Nephron progenitor cell (in vitro differentiated cells): ENCODE measurements at places on chromosomes 11 and 22.

GRCh38 chr22:35840302-35840739 lies 122.6 kb downstream of the APOL5 start:
- peak; percentile 78 for DNase-seq

DNA sequence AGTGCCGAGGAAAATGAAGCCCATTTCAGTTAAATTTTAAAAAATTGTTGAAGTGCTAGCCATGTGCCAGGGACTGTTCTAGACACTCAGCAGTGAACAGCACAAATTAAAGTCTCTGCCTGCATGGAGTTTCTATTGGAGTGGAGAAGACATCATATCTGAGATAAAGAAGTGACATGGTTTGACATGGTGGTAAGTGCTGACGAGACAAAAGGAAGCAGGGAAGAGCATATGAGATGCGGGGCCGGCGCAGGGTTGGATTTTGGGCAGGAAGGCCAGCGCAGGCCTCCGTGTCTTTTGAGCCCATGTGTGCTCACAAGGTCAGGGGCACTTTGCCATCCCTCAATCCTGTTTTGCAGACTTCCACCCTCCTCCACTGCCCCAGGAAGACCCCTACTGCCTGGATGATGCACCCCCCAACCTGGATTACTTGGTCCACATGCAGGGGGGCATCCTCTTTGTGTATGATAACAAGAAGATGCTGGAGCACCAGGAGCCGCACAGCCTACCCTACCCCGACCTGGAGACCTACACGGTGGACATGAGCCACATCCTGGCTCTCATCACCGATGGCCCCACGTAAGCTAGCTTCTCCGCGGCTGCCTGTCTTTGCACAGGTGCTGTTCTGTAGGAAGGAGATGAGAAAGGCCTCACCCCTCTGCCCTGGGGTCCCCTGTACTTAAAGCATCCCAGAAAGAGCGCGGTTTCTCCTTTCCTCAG lies 29.6 kb downstream of the AMPD3 start:
- no peak for DNase-seq

- no peak for DNase-seq
These were observed 119.2 kb downstream of the DSCAML1 start for GRCh38 chr11:117677729-117678310.

DNA sequence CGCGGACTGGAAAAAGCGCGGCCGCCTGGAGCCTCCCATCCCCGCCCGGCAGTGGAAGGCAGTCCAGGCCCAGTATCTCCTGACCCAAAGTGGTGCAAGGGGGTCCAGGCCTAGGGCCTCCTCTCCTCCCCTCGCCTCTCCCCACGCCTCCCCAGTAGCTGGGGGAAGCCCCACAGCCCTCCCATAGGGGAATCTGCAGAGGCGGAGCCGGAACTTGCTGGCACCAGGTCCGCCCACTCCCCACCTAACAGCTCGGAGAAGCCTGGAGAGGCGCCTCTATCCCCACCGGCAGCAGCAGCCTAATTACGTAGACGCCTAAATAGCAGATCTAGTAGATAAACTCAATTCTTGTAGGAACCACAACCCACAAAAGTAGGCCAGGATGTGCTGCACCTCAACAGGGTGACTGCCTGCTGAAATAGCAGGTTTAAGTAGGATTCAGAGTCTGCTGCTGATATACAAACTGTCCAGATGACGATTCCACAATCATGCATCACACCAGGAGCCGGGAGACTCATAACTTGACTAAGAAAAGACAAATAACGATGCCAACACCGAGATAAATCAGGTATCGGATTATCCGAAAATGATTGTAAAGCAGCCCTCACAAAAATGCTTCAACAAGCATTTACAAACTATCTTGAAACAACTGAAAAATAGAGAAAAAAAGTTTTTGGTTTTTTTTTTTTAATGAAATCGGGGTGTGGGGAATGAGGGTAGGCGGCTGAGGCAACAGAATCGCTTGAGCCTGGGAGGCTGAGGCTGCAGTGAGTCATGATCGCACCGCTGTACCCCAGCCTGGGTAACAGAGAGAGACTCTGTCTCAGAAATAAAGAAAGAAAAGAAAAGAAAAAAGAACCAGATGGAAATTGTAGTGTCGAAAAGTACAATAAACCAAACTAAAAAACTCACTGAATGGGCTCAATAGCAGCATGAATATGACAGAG lies 11.4 kb upstream of the BRD1 start:
- peak; percentile 25 for DNase-seq

GRCh38 chr11:36270701-36271100 lies 18.5 kb downstream of the COMMD9 start:
- DNase-seq, result no peak

- DNase-seq, result peak; percentile 18
These were observed 19.4 kb upstream of the CCDC81 start for GRCh38 chr11:86355256-86355655.
